ENCODE measurements at places on chromosomes 1 and 21. TPM values are rescaled to one million over a fixed set of nuclear protein-coding genes. Genes with fewer than 3 reads are reported as not detected.

The LINGO4 gene
- total RNA-seq, result not detected

The AIRE gene
- 0.07 TPM for total RNA-seq

The OR14K1 gene
- not detected for total RNA-seq

The GOLT1A gene
- not detected for total RNA-seq

The PLCH2 gene
- total RNA-seq, result 0.53 TPM

The VWA5B1 gene
- not detected for total RNA-seq

The DTL gene
- total RNA-seq, result 2.0 TPM

The CD84 gene
- total RNA-seq, result not detected

The OPTC gene
- total RNA-seq, result not detected

The SYT11 gene
- total RNA-seq, result 88.3 TPM

The ASH1L gene
- total RNA-seq, result 44.3 TPM

The AGMAT gene
- 0.52 TPM for total RNA-seq

The KNCN gene
- total RNA-seq, result not detected

The DAB1 gene
- total RNA-seq, result 0.07 TPM

The CAMK1G gene
- total RNA-seq, result 0.23 TPM

The MEX3A gene
- 1.2 TPM for total RNA-seq

The URB1 gene
- total RNA-seq, result 30.0 TPM

The CDC14A gene
- 2.2 TPM for total RNA-seq

The COL6A1 gene
- 1,943 TPM for total RNA-seq

The TEDDM1 gene
- not detected for total RNA-seq

The RHBDL2 gene
- 0.91 TPM for total RNA-seq

The MRPL55 gene
- 50.7 TPM for total RNA-seq

The PGBD5 gene
- total RNA-seq, result 0.20 TPM

The IL22RA1 gene
- not detected for total RNA-seq

Data from smooth muscle cell of the pulmonary artery (primary cell).